CMK (cell line): ENCODE measurements at places on chromosomes 16 and 17.
A peak's percentile ranks its signal among the peaks of the same experiment; 100 is the strongest.

DNA sequence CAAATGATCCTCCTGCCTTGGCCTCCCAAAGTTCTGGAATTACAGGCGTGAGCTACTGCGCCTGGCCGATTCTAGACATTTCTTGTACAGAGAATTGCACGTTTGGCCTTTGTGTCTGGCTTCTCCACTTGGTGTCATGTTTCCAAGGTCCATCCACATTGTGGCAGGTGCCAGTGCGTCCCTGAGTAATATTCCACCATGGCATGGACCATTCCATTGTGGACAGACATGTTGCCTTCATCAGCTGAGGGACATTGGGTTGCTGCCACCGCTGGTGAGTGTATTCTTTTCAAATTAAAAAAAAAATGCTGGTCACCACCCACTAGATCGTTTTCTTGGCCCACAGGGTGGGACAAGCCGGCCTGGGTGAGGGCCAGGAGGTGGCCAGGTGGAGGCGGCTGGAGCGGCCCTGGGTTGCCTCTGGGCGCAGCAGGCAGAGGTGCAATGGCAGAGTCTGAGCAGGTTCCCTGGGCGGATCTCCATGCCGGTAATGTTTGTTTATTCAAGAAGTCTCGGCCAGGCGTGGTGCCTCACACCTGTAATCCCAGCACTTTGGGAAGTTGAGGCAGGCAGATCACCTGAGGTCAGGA is 274.1 kb downstream of the SEC14L1 start:
- DNase-seq: no peak

DNA sequence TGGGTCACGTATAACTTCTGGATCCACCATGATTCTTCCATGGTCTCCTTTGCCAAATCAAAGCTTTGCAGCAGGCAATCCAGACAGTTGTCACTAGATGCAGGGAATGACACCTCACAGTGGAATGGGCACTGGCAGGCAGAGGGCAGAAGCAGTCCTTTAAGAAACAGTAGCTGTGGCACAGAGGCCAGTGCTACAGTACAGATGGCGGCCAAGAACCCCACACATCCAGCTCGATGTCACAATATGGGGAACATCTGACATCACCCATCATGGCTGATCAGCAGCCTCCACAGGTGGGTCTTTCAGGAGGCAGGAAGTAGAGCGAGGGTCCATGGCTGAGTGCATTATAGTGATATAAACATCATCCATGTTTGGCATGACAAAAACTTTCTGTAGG is 18.8 kb upstream of the ERN1 start:
- no peak for DNase-seq

DNA sequence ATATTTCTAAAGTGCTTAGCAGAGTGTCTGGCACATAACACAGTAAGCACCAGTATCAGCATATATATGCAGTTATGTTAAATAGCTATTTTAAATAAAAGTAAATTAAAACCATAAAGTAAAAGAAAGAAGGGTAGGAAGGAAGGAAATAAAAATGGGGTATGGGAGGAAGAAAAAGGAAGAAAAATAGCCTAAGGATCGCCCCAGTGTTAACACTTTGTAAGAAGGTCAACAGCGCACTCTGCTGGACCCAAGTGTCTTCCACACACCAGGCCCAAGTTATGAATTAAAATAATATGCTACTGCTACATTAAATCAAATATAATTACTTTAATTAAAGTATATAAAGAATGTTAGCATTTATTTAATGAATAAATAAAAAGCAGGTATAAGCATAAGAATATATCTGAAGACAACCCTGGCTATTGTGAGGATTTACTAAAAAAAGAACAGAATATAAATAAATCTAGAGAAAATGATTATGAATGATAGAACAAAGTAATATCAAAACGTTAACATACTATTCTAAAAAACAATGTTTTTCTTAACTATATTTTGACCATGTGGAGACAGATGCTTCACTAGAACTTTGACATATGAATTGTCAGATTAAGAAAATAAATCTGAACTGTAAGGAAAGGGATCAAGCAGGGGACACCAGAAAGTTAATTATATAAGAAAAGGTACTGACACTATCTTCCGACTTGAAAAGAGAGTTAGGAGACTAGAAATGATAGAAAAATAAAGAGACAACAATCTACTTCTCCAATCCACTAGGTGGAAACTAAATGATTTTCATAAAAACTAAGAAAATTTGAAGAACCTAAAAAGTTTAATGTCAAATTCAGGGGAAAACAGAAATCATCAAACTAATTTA is 25.9 kb downstream of the BRIP1 start:
- DNase-seq: peak; percentile 25

GRCh38 chr17:70492368-70492767 is 323.0 kb downstream of the KCNJ2 start:
- DNase-seq: no peak

- no peak for DNase-seq
These were observed 445.6 kb upstream of the CA10 start for GRCh38 chr17:52604105-52604504.

GRCh38 chr17:78641666-78642065 is 64.5 kb upstream of the DNAH17 start:
- no peak for DNase-seq

GRCh38 chr17:49647256-49647585 is 30.7 kb downstream of the SPOP start:
- DNase-seq: no peak

DNA sequence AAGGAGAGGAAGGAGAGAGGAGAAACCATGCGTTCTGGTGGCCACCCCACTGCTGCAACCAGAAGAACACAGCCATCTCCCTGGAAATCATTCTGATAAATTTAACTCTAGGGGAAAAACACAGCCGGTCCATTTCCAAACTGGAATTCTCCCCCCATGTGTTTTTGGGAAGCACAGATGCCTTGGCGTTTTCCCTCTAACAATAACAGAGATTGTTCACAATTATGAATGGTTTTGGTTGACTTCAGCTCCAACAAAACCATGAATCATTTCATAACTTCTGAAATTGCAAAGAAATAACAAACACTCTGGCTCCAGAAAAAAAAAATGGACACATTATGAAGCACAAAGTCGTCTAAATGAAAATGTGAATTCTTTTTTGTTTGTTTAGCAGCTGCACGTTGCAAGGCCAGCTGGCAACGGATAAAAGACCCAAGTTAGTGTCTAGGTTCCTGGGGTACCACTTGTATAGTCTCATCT is 46.2 kb downstream of the GNAO1 start:
- DNase-seq: no peak

GRCh38 chr17:18005496-18005895 is 32.8 kb downstream of the DRC3 start:
- no peak for DNase-seq

GRCh38 chr16:21628121-21628726 is 24.2 kb downstream of the IGSF6 start:
- DNase-seq: no peak

- DNase-seq: no peak
These were observed 14.3 kb downstream of the MBTD1 start for GRCh38 chr17:51245535-51245934.

DNA sequence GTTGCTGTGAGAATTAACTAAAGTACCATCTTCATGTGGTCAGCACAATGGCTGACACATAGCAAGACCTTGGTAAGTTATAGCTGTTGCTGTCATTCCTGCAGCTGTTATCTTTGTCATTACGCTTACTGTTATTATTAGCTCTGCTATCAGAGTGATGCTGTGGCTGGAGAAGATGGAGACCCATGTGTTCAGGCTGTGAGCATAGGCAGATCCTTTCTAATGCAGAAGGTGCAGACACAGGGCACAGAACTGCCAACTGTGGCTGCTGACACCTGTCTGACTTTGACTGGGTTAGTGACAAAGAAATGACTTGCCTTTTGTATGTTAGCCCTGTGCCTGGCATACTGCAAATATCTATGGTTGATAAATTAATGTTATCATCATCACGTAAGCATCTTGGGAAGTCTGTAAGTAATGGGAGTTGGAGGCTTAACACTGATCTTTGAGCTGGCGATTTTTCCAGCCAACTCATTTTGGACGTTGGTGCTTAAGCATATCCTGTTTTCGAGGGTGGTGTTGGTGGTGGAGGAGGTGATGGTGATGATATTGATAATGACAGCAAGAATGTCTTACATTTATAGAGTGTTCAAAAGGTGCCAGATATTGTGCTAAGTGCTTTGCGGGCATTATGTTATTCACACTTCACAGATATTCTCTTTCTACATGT is 695.3 kb downstream of the WWOX start:
- no peak for DNase-seq

- no peak for DNase-seq
These were observed 5.3 kb upstream of the TMEM100 start for GRCh38 chr17:55727920-55728319.

DNA sequence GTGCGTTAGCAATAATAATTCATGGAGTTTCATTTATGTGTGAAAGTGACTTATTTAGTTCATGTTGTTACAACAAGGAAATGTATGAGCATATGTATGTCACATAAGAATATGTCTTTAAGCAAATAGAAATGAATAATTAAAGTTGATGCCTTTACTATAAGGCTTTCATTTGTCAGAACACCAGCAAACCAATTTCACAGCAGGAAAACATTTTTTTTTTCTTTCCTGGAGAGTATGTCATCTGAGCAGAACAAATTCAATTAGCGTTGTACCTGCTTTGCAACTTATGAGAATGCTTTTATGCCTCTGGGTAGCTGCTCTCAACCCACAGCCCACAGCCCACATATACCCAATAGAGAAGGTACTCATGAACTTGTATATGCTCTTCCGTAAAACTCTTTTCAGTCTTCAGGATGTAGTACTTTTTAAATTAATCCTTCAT is 26.3 kb upstream of the APOH start:
- no peak for DNase-seq

- DNase-seq: no peak
These were observed 23.4 kb downstream of the AXIN2 start for GRCh38 chr17:65537845-65538674.

DNA sequence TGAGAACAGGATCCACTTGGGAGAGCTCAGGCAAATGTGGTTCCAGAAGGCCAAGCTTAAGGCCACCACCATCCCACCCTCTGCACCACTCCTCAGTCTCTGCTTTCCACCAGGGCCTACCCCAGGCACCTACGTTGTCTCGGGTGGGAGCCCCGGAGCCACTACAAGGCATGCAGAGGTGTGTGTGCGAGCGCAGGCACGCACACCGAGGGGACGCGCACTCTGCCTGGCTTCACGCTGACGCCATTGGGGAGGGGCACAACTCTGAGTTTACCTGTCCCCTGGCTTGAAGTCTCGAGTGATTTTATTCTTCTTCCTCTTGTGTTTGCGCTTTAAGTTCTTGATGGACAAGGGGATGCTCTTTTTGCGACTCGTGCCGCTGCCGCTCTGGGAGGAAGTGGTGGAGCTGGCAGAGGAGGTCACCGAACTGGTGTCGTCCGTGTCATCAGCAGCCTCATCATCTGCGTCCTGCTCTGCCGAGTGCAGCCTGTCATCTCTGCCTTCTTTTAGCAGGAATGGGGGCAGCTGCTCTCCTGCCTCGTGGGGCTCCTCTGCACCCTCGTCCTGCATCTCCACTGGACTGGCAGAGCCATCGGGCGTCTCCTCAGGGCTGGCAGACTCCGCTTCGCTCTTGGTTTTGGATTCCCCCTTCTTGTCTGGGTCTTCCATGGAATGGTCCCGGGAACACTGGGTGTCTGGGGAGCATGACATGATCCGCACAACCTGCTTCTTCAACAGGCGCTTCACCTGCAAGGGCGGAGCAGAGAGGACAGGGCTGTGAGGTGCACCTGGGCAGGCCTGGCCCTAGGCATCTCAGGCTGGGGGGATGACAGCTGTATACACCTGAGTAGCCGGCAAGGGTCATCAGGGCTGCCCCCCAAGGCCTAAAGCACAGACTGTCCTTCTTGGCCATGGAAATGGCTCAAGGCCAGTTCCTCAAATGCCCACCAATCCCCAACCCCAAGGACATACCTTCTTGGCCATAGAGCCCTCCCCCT is 15.1 kb downstream of the SPHK1 start:
- no peak for DNase-seq

DNA sequence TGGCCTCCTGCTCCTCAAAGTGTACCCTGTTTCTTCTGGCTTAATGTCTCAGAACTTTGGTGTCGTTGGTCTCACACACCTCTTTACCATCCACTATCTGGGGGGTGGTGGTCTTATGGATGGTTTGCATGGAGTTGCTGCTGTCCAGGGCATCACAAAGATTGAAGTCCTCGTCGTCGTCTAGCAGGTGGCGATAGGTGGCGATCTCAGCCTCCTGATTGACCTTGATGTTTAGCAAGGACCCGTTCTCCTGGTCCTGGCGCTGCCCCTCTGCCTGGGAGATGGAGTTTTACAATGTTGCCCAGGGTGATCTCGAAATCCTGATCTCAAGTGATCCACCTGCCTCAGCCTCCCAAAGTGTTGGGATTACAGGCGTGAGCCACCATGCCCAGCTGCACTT is 31.1 kb upstream of the HELZ start:
- DNase-seq: no peak

DNA sequence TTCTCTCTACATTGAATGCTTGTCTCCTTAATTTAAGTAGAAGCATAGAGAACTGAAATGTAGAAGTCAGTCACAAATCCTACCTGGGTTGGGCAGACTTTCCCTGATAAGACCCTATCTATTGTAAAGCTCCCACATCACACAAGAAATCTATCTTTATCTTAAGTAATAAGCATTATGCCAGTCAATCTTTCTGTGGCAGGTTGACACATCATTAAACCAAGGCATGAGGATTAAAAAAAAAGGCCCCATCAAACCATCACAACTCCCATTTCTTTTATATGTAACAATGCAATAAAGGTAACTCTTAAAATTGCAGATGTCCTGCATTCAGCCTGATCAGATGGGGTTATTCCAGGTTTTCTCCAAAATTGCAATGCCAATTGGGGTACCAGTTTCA is 311.8 kb downstream of the TOX3 start:
- no peak for DNase-seq

DNA sequence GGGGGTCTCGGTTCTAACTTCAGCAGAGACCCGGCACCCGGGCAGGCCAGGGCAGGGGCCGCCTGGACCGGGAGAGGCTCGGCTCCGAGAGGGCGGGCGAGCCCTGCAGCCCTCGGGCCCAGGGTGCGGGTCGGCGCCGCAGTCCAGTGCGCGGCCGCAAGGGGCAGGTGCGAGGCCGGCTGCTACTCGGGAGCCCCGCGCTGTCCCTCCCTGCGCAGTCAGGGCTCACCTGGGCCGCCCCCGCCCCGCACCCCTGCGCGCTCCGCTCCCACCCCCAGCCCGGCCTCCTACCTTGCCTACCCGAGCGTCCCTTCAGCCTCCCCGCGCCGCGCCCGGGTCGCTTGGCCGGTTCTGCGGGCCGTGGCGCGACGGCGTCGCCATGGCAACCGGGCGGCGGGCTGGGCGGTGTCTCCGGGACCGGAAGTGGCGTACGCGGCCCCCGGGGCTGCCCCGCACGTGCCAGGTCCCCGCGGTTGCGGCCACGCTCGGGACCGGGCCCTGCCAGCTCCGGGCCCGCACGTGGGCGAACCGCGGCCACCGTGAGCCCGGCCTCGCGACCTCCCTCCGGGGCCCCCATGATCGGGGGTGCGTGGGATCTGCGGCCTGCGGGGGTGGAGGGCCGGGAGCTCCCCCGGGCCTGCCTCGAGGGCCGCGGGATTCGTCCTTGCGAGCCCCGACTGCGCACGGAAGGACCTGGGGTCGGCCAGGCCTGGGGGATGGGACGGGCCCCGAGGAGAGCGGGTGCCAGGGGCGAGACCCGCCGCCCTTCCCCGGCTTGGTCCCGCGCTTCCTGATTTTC is at the start of gene CYB561:
Gene CYB561 (minus strand): TSS at position 353 of the 799 bp plus-strand sequence. CDS start 8,759 bp downstream, outside the sequence.
- DNase-seq: no peak
